Activated naive CD8-positive, alpha-beta T cell treated with anti-CD3 and anti-CD28 coated beads for 36 hours (primary cell): ENCODE measurements at places on chromosomes 3 and 15.

DNA sequence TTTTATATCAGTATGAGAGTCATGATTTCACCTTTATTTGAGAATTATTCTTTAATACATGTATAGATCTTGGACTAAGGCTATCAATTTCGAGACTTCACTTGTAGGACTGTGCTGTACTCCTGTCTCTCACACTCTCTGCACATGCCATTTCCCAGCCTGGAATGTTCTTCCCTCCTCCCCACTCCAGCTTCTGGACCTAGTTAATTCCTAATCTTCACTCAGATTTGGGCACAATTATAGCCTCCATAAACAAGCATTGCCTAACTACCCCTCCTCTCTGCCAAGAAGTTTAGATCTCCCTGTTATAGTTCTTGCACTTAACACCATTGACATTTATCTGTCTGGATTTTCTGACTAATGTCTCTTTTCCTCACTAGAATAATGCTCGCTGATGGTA, 88.3 kb downstream of the FHIT start:
- H3K27ac ChIP-seq: no peak overlapping the region
- H3K36me3 ChIP-seq: peaks cover 23% of the 10 kb centered on the region
- no peaks in the 10 kb centered on the region for H3K27me3 ChIP-seq
- H3K4me3 ChIP-seq: no peak overlapping the region
- H3K4me1 ChIP-seq: peaks cover 1% of the 10 kb centered on the region

DNA sequence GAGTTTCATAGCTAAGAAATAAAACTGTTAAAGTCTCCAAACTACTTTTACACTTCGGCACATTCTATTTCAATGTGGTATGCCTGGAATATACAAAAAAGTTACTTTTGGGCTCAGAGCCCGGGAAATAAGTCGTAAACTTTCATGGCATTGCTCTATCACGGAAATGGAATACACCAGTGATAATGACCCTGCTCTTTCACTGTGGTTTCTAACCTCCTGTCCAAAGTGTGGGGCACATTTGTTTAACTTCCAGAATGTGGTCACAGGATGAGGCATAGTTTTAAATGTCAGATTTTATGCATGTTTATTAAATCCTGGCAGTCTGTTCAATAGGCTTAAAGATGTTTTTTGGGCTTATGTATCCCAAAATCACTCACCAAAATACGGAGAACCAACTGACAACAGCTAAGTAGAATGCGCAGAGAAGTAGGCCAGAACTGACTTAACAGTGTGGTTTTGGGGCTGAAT, 5.1 kb downstream of the CXCR6 start:
- H3K4me3 ChIP-seq: no peak overlapping the region
- H3K36me3 ChIP-seq: peaks cover 71% of the 10 kb centered on the region
- no peak overlapping the region for H3K27ac ChIP-seq

DNA sequence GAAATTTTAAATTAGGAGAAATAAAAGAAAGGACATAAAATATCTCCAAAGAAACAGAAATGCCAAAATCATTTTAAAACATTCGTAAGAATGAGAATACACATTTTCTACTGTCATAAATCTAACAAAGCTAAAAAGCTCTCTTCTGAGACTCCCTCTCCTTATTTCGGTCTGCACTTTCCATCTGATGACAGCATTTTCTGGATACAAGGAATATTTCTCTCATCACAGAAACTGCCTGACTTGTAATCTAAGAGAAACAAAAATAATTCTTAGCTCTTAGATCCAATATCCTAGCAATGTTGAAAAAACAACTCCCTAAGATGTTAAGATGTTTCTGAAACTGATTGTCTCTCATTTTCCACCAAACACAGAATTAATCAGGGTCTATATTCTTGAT, 93.5 kb downstream of the PEAK1 start:
- DNase-seq: no peak
- H3K27ac ChIP-seq: no peak overlapping the region
- no peak overlapping the region for H3K4me3 ChIP-seq
- H3K4me1 ChIP-seq: peaks cover 2% of the 10 kb centered on the region
- peaks cover 18% of the 10 kb centered on the region for H3K36me3 ChIP-seq

GRCh38 chr15:100690032-100690794, 87.8 kb downstream of the ASB7 start:
- no peaks in the 10 kb centered on the region for H3K4me1 ChIP-seq
- no peak overlapping the region for H3K27ac ChIP-seq
- H3K36me3 ChIP-seq: no peaks in the 10 kb centered on the region
- DNase-seq: no peak
- H3K4me3 ChIP-seq: no peak overlapping the region

DNA sequence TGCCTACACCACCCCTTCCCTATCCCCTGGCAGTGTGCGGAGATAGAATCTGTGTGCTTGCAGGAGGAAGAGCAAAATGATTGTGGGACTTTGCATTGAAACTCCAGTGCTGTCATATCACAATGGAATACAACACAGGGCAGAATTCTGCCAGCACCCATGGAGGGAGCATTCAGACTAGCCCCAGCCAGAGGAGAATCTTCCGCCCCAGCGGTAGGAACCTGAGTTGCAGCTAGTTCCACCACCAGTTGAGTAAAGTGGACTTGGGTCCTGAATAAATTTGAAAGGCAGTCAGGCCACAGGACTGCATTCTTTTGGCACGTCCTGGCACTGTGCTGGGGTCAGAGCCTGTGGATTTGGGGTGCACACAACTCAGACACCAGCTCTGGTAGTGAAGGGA, 27.5 kb downstream of the NCBP2 start:
- H3K4me3 ChIP-seq: no peak overlapping the region
- H3K4me1 ChIP-seq: no peaks in the 10 kb centered on the region
- H3K27ac ChIP-seq: no peak overlapping the region
- peaks cover 33% of the 10 kb centered on the region for H3K36me3 ChIP-seq
- H3K27me3 ChIP-seq: no peaks in the 10 kb centered on the region

GRCh38 chr3:9135526-9135925, 113.9 kb downstream of the SRGAP3 start:
- H3K27ac ChIP-seq: no peak overlapping the region
- no peaks in the 10 kb centered on the region for H3K36me3 ChIP-seq
- peaks cover 32% of the 10 kb centered on the region for H3K27me3 ChIP-seq
- no peak overlapping the region for H3K4me3 ChIP-seq

DNA sequence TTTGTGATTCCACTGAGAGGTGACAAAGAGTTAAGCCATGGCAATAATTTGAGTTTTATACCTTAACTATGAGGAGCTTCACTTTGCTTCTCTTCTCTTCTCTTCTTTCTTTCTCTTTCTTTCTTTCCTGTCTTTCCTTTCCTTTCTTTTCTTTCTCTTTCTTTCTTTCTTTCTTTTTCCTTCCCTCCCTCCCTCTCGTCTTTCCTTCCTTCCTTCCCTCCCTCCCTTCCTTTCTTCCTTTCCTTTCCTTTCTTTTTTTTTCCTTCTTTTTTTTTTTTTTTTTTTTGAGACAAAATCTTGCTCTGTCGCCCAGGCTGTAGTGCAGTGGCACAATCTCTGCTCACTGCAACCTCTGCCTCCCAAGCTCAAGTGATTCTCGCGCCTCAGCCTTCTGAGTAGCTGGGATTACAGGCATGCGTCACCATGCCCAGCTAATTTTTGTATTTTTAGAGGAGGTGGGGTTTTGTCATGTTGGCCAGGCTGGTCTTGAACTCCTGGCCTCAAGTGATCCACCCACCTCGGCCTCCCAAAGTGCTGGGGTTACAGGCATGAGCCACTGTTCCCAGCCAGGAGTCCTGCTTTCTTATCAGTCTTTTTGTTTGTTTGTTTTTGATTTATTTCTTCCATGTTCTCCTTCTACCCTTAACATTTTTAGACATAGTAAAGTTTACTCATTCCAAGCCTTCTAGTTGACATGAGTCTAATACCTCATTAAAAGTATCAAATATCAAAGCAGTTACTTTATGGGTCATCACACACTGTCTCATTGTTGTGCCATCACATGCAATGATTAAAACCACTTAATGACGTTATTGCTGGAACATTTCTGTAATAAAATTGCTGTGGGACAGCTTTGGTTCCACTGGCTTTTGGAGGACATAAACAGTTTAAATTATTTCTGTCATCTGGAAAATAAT, 29.9 kb downstream of the SLC49A4 start:
- H3K27ac ChIP-seq: no peak overlapping the region
- peaks cover 14% of the 10 kb centered on the region for H3K36me3 ChIP-seq
- DNase-seq: no peak
- H3K4me1 ChIP-seq: no peaks in the 10 kb centered on the region
- no peak overlapping the region for H3K4me3 ChIP-seq

DNA sequence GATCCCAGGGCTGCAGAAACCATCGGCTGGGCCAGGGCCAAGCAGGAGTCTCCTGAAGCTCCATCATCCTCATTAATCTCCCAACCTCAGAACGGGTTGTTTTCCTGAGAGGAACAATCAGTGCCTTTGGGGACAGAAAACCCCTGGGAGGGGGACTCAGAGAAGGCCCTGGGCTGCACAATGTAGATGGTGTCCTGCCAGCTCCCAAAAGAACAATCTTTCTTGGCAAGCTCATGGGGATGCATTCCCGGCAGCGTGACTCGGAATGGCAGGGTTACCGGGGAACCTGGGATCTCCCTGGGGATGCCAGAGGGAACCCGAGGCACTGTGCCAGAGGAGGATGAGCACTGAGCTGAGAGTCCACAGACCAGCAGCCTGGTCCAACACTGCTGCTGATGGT, 72.1 kb upstream of the ATP2B2 start:
- no peak overlapping the region for H3K4me3 ChIP-seq
- no peaks in the 10 kb centered on the region for H3K4me1 ChIP-seq
- H3K27ac ChIP-seq: no peak overlapping the region
- peaks cover 8% of the 10 kb centered on the region for H3K27me3 ChIP-seq
- no peaks in the 10 kb centered on the region for H3K36me3 ChIP-seq

- peaks cover 51% of the 10 kb centered on the region for H3K27me3 ChIP-seq
- no peak overlapping the region for H3K27ac ChIP-seq
- H3K4me3 ChIP-seq: no peak overlapping the region
These were observed 317.5 kb upstream of the IGF1R start for GRCh38 chr15:98330692-98331435.

- no peaks in the 10 kb centered on the region for H3K27me3 ChIP-seq
- no peak overlapping the region for H3K27ac ChIP-seq
- H3K36me3 ChIP-seq: no peaks in the 10 kb centered on the region
- H3K4me3 ChIP-seq: no peak overlapping the region
- H3K4me1 ChIP-seq: no peaks in the 10 kb centered on the region
- DNase-seq: no peak
These were observed 37.7 kb downstream of the AMOTL2 start for GRCh38 chr3:134336587-134336986.

DNA sequence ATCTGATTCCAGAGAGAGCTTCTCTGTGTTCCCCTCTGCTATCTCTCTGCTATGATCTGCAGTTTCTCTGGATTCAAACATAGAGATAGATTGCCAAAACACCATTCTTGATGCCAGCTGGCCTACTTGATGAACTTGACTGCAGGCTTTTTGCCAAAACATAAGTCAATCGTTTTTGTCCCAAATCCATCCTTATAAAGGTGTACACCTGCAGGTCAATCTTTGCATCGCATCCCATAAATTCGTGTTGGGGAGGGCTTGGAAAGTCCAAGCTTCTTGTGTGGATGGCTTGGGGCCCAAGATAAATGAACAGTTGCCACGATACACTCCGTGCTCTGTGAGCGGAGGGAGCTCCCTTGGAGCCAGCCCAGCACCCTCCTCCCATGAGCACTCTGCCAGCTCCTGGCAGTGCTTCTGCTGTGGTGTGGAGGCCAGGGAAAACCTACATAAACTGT, 2.7 kb downstream of the CERS3 start:
- no peak for DNase-seq
- H3K4me1 ChIP-seq: peaks cover 6% of the 10 kb centered on the region
- no peak overlapping the region for H3K4me3 ChIP-seq
- H3K36me3 ChIP-seq: peaks cover 5% of the 10 kb centered on the region
- no peak overlapping the region for H3K27ac ChIP-seq
- H3K27me3 ChIP-seq: no peaks in the 10 kb centered on the region

- no peak for DNase-seq
- H3K4me1 ChIP-seq: no peaks in the 10 kb centered on the region
- H3K4me3 ChIP-seq: no peak overlapping the region
- peaks cover 7% of the 10 kb centered on the region for H3K27me3 ChIP-seq
These were observed 364.2 kb downstream of the RBMS3 start for GRCh38 chr3:29644956-29645636.

DNA sequence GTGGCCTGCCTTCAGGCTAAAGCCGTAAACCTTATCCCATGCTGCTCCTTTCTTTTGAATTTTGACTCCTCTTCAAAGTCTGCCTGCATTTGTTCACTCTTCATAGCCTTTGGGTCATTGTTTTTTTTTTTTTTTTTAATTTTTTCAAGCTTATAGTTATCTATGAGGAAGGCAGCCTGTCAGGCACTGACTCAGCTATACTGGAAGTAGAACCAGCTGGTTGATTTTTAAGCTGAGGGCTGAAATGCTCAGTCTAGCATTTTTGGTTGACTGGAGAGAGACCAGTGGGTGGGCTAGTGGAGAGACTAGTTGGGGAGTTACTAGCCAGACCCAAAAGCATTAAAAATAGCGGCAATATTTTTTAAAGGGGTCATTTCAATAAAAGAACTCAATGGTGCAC, 44.1 kb downstream of the C3orf20 start:
- no peak for DNase-seq
- H3K36me3 ChIP-seq: peaks cover 2% of the 10 kb centered on the region
- no peak overlapping the region for H3K27ac ChIP-seq
- H3K27me3 ChIP-seq: no peaks in the 10 kb centered on the region
- H3K4me3 ChIP-seq: no peak overlapping the region
- H3K4me1 ChIP-seq: no peaks in the 10 kb centered on the region

- peaks cover 3% of the 10 kb centered on the region for H3K27me3 ChIP-seq
These were observed 80.6 kb downstream of the OXSM start for GRCh38 chr3:25870452-25870851.

GRCh38 chr3:147943265-147943945, 534.2 kb downstream of the ZIC1 start:
- no peaks in the 10 kb centered on the region for H3K27me3 ChIP-seq
- H3K36me3 ChIP-seq: no peaks in the 10 kb centered on the region
- no peak for DNase-seq
- H3K27ac ChIP-seq: no peak overlapping the region

DNA sequence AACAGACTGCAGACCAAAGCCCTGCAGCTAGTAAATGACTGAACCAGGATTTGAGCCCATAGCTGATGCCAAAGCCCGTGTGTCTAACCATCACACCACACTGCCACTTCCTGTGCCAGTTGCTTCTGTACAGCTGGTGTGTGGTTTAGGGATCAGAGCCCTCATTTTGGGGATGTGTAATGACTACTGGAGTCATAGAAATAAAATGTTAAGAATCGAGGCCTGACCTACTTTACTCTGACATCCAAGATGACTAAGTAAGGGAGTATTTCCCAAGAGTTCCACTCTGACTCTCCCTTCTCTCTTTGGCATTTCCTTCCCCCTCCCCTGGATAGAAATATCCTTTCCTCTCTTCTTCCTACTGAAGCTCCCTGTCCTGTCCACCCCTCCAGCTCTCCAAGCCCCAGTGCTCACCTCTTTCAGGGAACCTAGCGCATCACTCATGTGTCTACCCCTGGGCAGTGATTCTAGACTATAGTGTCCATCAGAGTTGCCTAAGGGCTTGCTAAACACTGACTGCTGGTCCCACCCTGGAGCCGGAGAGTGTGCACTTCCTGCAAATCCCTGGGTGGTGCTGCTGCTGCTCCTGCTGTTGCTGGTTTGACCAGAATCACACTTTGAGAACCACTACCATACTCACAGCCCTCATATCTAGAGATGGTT, 53.8 kb downstream of the MGLL start:
- DNase-seq: no peak
- H3K27me3 ChIP-seq: no peaks in the 10 kb centered on the region
- no peak overlapping the region for H3K4me3 ChIP-seq
- no peaks in the 10 kb centered on the region for H3K4me1 ChIP-seq
- H3K36me3 ChIP-seq: peaks cover 1% of the 10 kb centered on the region
- H3K27ac ChIP-seq: no peak overlapping the region

GRCh38 chr3:133881939-133882825, 13.5 kb downstream of the RAB6B start:
- H3K4me3 ChIP-seq: no peak overlapping the region
- H3K4me1 ChIP-seq: peaks cover 3% of the 10 kb centered on the region
- peaks cover 8% of the 10 kb centered on the region for H3K27me3 ChIP-seq
- DNase-seq: no peak
- H3K36me3 ChIP-seq: no peaks in the 10 kb centered on the region
